ENCODE measurements at places on chromosomes 12 and 14.

GRCh38 chr12:45634273-45634917, 95.1 kb upstream of the ARID2 start:
- no peak for DNase-seq

GRCh38 chr14:100900837-100901390, 2.6 kb downstream of the RTL1 start:
- no peak for DNase-seq

DNA sequence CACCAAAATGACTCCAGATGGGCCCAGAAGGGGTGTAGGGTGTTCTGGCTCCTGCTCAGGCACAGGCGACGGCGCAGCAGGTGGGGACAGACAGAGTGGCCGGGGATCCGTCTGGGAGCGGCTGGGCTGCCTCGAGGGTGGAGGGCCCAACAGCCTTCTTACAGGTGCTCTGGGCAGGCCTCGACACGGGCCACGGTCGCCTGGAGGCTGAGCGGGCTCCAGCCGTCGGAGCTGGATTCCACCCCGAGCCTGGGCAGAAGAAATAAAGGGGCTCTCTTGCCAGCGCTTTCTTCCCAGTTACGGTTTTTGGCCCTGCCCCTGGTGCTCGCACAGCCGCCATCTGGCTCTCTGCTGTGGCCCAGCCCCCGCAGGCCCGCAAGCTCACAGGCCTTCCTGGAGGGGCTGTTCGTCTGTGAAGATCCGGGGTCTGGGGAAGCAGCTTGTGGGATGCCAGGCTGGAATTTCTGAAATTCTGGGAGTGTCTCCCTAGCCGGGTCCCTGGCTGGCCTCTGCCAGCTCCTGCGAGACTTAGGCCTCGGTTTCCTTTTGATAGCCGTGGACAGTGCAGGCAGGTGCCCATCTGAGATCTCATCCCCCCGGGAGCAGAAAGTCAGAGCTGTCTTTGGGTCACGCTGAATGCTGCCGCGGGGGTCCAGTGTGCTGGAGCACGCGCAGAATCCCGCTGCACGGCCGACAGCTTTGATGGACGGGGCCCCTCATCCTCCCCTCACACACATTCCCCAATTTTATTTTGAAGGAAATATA, 122.7 kb downstream of the PAPOLA start:
- DNase-seq, result no peak

- no peak for DNase-seq
These were observed 2.0 kb downstream of the ANO4 start for GRCh38 chr12:100796621-100797020.

DNA sequence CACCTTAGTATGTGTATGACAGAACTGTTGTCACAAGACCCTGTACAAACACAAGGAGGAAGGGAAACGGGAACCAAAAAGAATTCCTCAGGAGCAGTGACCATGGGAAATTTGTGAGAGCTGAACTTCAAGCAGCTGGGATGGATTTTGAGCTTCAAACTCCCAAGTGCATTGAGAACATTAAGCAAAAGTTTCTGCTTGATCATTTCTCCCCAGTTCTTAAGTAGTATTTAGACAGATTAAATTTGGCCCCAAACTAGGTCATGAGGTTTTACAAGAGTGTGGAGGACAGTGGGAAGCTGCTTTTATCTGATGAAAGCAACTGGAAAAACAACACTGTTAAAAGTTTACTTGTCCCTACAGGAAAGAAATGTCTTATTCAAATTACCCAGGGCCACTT, 206.0 kb upstream of the DCN start:
- no peak for DNase-seq

GRCh38 chr12:110856542-110856941, 9.8 kb downstream of the CCDC63 start:
- no peak for DNase-seq

GRCh38 chr12:132021031-132021871, 71.5 kb downstream of the EP400 start:
- no peak for DNase-seq

- DNase-seq, result no peak
These were observed 30.3 kb downstream of the FBXL14 start for GRCh38 chr12:1564067-1564466.

DNA sequence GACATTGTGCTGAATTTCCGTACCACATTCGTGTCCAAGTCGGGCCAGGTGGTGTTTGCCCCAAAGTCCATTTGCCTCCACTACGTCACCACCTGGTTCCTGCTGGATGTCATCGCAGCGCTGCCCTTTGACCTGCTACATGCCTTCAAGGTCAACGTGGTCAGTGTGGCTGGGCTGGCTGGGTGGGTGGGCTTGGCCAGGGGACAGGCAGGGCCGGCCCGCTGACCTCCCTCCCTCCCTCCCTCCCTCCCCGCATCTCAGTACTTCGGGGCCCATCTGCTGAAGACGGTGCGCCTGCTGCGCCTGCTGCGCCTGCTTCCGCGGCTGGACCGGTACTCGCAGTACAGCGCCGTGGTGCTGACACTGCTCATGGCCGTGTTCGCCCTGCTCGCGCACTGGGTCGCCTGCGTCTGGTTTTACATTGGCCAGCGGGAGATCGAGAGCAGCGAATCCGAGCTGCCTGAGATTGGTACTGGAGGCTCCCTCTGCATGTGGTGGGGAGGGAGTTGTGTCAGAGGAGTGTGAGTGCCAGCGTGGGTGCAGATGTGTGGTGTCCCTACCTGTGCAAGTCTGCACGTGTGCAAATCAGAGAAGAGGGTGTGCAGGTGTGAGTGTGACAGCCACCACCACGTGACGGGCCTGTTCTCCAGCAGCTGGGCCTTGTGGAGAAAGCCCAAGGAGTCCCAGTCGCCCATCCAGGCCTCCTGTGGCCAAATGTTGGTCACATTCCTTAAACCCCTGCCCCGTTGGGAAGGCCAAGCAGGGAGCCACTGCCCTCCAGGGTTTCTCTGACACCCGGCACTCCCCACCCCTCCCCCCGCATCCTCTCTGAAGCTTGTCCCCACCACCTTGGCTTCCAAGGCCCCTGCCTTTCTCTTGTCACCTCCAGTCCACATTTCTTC, 5.3 kb downstream of the KCNH3 start:
- no peak for DNase-seq

DNA sequence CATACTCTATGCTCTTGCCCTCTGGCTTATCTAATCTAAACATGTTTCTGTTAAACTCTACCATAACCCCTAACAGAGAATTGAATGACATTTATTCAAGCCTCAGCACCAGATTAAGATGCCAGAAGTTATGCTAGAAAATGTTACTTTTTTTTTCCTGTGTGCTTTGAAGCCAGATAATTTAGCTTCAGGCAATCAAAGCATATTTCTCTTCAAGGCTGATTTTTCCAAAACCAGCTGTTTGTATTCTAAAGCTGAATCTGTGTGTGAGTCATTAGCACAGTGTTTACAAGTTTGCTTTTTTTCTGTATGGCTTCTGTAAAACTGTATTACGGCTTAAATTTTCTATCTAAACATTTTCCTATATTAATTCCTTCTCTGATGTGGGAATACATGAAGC, 326.1 kb downstream of the FSCB start:
- no peak for DNase-seq

DNA sequence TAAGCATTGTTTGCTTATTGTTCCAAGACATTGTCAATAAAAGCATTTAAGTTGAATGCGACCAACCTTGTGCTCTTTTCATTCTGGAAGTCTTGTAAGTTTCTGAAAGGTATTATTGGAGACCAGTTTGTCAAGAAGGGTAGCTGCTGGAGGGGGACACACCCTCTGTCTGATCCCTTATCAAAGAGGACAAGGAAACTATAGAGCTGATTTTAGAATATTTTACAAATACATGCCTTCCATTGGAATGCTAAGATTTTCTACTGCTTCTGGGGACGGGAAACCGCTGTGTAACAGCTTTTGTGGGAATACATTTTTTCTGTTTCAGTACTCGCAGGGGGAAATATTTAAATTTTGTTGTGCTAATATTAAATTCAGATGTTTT, 3.5 kb downstream of the FOS start:
- peak; percentile 78 for DNase-seq

DNA sequence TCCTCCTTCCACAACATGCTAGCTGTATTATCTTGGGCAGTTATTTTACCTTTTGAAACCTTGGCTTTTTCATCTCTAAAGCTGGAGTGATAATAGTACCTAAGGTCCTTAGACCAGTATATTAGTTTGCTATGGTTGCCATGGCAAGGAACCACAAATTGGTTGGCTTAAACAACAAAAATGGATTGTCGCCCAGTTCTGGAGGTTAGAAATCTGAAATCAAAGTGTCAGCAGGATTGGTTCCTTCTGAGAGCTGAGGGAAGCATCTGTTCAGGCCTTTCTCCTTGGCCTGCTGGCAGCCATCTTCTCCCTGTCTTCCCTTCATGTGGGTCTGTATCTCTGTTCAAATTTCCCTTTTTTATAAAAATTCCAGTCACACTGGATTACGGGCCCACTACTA, 55.5 kb upstream of the SLC35F4 start:
- no peak for DNase-seq

DNA sequence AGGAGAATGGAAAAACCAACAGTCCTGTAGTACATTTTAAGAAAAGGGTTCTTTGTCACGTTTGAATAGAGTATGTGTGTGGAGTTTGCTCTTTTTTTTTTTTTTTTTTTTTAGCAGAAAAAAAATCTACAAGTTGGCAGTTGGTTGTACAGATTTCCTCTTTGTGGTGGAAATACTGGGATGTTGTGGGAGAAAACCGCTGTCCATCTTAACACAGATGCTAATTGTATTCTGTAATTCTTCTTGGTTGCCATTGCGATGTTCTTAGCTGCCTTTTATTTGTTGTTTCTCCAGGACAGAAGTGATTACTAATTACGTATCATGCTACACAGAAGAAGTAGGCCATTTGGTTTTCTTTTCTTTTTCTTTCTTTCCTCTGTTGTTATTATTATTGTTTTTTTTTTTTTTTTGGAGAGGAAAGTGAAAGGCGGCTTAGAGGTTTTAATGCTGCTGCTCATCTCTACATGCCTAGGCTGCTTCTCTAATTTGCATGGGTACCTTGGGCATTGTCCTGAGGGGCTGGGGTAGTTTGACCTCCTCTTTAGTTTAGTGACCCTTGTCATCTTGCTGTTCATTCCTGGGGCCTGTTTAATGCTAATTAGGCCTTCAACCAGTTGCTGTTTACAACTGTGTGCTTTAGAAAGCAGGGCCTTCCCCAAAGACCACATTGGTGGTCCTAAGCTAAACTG, 94.7 kb downstream of the TMTC2 start:
- no peak for DNase-seq

DNA sequence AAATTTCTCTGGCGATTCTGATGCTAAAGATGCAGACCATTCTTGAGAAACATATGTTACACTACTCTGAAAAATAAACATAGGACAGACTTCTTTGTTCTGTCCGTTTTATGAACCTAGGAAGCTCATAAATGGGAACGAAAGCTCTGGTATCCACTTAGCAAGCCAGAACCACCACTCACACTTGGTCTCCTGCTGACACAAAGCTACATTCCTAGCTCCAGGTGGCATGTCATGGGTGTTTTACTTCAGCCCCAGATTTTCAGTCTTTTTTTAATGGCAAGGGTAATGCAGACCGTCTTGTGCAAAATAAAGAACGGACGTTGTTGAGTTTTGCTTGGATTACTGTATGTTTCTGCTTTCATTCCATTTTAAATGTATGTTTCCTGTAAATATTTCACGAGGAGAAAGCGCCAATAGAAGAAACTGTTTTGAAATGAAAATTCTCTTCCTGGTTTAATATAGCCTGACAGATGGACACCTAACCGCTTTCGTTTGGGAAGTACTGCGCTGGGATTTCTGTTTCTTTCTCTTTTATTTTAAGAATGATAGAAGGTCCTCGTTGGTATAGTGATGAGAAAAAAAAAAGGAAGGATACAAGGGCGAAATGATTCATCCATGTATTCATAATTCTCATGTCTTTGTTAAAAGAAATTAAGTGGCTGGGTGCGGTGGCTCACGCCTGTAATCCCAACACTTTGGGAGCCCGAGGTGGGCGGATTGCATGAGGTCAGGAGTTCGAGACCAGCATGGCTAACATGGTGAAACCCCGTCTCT, 871 bp upstream of the COQ5 start:
- DNase-seq, result no peak

DNA sequence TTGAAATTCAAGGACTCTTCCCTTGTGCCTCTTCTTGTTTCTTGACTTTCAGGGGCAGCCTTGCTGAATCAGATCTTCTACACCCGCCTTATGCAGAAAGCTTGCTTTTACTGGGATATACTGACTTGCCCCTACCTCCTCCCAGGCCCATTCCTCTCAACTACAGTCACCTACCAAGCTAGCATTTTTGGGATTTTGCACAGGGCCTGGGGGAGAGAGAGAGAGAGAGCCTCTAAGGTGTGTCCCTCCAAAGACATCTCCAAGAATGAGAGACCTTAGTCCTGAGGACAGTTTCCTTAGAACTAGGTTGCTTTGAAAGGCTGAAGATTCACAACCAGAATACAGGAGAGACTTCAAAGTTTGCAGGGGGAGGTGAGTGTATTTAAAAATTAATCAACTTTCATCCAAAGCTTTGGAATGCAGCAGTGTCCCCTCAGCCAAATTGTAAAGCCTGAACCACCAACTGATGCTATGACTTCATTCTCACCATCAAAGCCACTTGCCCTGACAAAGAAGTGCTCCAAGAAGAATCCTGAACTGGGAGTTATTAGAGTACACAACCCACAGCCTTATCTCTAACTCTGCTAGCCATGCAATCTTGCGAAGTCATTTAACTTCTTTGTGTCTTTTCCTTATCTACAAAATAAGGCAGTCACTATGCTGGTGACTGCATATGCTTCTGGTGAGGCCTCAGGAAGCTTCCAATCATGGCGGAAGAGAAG, 96.1 kb upstream of the EGLN3 start:
- DNase-seq, result no peak

GRCh38 chr12:106248312-106248845, 559 bp upstream of the CKAP4 start:
- peak; percentile 32 for DNase-seq

DNA sequence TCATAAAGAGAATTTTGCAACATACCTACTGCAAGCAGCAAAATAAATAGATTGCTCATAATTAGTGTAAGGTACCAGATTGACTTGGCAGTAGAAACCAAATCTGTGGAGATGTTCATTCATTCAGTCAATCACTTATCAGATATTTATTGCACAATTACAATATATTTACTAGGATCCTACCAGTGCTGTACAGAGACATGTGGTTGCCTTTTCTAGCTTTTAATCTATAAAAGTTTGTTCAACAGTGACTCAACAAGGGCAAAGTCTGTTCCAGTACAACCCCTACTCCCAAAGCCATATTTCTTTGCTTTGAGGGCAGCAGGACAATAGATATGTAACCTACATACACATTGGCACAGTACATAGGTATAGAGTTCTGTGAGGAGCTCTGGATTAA, 27.3 kb downstream of the ABCD2 start:
- DNase-seq, result no peak
